ENCODE measurements at places on chromosomes 16 and 17. TPM values are rescaled to one million over a fixed set of nuclear protein-coding genes. Genes with fewer than 3 reads are reported as not detected.

VASN gene
- total RNA-seq: 8.1 TPM

GRCh38 chr16:80982646-80983045, 24.0 kb downstream of the CMC2 start:
- no peak for DNase-seq

- DNase-seq: peak; percentile 82
Observed at GRCh38 chr17:36133602-36134236, 30.1 kb downstream of the CCL4 start.

- no peak for DNase-seq
Observed at GRCh38 chr16:67296420-67296819, 17.1 kb downstream of the PLEKHG4 start.

DNA sequence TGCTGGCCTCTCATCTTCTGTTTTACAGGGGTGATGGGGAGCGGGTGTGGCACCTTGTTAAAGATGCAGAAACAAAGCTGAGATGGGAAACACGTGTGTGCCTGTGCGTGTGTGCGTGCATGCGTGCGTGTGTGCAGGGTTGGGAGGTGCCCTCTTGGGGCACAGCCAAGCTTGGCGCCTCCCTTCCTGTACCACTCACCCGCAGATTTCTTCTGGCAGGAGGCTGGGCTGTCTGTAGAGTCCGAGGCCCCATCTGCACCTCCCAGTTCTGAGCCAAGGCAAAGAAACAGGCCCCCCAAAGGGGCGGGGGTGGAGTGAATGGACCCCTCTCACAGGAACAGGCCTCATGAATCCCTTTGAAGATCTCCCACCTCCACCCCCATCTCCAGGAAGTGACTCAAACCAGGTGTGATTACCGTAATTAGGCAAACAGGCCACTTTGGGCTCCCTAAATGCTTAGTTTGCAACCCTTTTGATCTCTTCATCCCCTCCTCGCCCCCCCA, 20.9 kb downstream of the TNS4 start:
- no peak for DNase-seq

DNA sequence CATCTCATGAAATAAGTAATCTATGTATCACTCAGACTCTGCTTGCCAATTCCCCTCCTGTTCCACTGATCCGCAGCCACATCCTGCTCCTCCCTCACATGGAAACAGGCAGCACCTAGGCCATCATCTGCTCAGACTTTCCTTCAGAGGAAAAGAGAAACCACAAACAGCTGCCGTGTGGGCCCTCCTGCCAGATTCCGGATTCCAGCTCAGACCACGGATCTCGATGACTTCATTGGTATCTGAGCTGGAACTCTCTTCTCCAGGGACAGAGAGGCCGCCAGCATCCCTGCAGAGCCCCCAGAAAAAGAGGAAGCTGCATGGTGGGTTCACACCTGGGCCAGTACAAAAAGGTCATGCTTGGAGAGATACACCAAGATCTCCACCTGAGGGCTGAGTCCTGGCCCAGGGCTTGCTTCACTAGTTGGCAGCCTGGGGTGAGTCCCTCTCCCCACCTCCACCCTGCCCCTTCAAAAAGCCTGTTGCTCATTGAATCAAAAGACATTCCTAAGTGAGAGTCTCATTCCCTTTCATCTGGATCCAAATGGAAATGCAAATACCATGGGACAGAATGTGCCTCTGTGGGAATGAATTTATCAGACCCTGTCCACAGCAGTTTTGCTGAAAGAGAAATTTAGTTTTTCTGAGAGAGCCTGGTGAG, 47.2 kb downstream of the HOXB1 start:
- DNase-seq: no peak

DNA sequence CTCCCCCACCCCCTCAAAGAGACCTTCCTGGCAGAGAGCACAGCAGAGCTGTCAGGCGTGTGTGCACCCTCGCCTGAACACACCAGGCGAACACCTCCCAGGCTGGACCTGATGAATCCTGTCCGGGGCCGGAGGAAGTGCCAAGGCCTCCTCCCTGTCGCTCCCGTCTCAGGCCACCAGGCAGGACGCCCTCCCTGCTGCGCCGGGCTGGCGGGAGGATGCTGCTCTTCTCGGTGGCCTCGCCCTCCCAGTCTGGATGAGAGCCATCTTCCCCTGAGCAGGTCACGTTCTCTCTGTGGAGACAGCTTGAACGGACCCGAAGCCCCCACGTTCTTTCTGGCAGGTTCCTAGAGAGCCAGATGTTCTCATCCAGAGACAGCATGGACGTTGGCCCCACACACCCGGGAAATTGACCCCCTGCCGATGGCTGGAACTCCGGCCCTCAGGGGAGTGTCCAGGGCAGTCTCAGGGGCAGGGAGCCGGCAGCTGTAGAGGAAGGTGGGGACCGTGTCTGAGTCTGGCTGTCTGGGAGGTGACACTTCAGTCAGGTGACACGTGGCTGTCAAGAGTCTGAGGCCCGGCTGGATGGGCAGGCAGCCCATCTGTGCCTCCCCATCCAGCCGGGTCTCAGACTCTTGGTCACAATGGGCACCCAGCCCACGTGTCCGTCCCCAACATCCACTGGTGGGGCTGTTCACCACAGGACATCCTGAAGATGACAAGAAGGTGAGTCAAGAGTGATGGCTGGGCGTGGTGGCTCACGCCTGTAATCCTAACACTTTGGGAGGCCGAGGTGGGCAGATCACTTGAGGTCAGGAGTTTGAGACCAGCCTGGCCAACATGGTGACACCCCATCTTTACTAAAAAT, 5.0 kb upstream of the TIMP2 start:
- DNase-seq: no peak

- DNase-seq: no peak
Observed at GRCh38 chr16:48607056-48607825, 2.7 kb downstream of the N4BP1 start.

- no peak for DNase-seq
Observed at GRCh38 chr17:66498580-66498979, 196.2 kb downstream of the PRKCA start.

- no peak for DNase-seq
Observed at GRCh38 chr17:36127199-36127893, 23.7 kb downstream of the CCL4 start.

DNA sequence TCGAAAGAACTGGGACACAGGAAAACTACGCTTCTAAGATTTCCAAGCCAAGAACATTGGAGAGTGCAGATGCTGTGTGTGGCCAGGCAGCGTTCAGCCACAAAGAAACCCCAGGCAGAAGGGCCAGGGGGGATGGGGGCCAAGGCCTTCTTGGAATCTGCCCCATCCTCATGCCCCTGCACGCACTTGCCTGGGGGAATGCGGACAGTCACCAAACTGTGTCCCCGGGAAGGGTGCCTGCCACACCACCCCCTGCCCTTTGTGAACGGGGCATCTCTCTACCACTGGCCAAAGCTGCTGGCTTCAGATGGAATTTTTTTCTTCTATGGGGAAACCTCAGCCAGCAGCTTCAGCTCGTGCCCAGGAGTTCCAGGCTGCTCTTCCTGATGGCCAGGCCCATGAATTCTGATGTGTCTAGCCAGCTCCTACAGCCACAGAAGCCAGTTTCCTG, 32.0 kb upstream of the DNAH17 start:
- no peak for DNase-seq

GRCh38 chr16:24046442-24046841, 209.7 kb upstream of the CACNG3 start:
- DNase-seq: no peak

GRCh38 chr16:64234200-64234599, 887.7 kb downstream of the CDH11 start:
- no peak for DNase-seq

Measured in spinal cord (tissue), 10 donors.